ENCODE measurements at places on chromosomes 2 and 18.

- DNase-seq, result no peak
Observed at GRCh38 chr2:143850084-143850483, 669.8 kb downstream of the ZEB2 start.

- no peak for DNase-seq
Observed at GRCh38 chr2:31696068-31696467, 115.3 kb upstream of the SRD5A2 start.

DNA sequence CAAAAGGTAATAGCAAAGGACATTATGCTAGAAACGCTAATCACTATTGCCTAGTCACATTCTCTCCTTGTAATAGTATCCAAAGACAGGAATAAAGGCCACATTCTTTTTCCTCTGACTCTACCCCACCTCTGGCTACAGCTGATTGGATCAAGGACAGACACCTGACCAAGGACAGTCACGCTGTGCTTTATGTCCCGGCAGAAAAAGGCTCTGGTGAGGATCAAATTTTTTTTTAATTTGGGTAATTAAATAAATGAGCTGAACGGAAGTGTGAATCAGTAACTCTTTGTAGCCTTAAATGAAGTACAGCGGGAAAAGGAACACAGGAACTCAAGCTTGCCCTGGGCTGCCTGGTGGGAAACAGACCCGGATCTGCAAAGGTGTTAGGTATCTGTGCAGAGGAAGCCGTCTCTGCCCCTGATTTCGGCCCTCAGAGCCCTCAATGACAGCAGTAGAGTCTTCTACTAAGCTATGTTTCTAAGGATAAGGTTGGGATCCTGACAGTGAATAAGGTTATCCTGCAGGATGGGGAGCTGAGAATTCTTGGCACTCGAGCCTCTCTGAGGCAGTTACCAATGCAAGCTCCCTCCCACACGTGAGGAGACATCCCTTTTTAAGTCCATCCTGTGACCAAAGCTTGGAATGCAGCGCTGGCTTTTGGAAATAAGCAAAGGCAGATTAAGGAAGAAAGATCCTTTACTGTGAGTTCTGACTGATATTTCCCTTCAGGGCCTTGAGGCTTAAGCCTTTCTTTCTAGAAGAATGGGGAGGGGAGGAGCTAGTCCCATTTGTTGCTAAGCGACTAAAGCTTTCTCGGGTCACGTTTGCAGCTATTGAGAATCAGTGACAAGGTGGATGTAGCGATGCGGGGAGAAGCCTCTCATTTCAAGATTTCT is 37.8 kb upstream of the IKZF2 start:
- no peak for DNase-seq

- no peak for DNase-seq
Observed at GRCh38 chr2:213259266-213259665, 25.0 kb upstream of the SPAG16 start.

DNA sequence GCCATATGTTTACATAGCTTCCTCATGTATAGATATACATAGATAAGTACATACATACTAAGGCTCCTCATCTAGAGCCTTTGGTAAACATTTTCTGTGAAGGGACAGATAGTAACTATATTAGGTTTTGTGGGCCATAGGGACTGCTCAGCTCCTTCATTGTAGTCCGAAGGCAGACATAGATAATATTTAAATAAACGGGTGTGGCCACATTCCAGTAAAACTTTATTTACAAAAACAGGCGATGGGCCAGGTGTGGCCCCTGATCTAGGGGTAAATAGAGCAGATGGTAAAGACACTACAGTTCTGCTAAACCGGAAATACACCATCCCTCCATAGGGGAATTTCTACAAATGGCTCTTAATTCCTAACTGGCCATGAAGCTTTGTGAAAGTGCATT is 7.3 kb downstream of the COQ10B start:
- DNase-seq, result no peak

DNA sequence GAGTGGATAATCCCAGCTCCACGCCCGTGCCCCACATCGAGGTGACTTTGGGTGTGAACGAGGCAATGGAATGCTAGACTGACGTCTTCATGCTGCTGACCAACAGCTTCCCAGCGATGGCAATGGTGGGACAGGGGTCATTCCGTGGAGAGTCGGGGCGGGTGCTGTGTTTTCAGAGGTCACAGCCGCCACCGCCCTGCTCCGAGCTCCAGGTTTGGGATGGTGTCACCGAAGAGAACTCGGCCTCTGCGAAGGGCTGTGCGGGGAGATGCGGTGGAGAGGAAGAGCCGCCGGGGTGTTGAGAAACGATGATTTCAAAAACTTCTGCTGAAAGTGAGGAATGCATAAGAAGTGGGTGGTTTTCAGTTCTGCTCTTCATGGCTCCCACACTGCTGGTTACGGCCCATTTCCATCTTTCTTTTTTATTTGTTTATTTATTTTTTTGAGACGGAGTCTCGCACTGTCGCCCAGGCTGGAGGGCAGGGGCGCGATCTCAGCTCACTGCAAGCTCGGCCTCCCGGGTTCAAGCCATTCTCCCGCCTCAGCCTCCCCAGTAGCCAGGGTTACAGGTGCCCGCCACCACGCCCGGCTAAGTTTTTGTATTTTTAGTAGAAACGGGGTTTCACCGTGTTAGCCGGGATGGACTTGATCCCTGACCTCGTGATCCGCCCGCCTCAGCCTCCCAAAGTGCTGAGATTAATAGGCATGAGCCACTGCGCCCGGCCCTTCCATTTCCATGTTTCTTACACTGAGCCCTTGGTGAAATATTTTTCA is 142.6 kb downstream of the RTP5 start:
- no peak for DNase-seq

GRCh38 chr2:120374821-120375220 is 28.9 kb downstream of the INHBB start:
- DNase-seq, result no peak

- DNase-seq, result no peak
Observed at GRCh38 chr2:29334706-29335105, 219.5 kb downstream of the CLIP4 start.

GRCh38 chr2:9653485-9654271 is 22.9 kb upstream of the YWHAQ start:
- no peak for DNase-seq

GRCh38 chr2:118131771-118132170 is 43.5 kb downstream of the INSIG2 start:
- DNase-seq, result no peak

DNA sequence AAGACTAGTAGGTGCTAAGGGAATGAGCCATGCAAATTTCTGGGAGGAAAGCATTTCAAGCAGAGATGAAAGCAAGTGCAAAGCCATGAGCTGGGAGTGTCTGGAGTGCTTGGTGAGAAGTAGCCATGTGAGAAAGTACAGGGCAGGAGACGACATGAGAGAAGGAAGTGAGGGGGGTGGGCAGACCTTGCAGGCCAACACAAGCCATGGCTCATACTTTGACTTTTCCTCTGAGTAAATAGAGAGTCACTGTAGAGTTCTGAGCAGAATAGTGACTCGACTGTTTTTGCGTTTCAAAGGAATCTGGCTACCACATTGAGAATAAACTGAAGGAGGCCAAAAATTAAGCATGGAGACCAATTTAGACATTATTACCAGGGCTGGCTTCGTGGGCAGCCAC is 42.2 kb downstream of the SCN2A start:
- no peak for DNase-seq

GRCh38 chr2:226411727-226412360 is 387.8 kb downstream of the IRS1 start:
- no peak for DNase-seq

GRCh38 chr2:167935803-167936110 is 311.6 kb downstream of the STK39 start:
- no peak for DNase-seq

DNA sequence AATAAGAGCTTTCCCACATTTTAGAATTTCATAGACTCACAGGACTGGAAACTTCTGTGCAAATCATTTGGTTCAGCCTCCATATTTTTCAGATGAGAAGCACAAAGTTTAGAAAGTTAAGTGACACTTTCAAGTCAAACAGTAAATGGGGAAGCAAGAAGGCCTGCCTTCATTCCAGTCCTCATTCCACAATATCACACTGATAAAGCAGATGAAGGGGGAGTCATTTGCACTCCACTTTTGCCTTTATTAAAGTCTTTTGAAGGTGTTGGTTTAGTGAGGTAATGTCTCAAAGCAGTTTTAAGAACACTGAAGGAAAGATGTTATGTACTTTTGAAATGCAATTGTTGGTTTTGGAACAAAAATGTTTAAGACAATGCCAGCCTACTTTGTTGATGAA is 32.7 kb upstream of the STAT4 start:
- no peak for DNase-seq

GRCh38 chr18:74874351-74874750 is 276.7 kb downstream of the ZNF407 start:
- DNase-seq, result no peak

- DNase-seq, result no peak
Observed at GRCh38 chr2:134712299-134712698, 6.5 kb downstream of the TMEM163 start.

- DNase-seq, result no peak
Observed at GRCh38 chr2:162220368-162220767, 22.9 kb downstream of the FAP start.

DNA sequence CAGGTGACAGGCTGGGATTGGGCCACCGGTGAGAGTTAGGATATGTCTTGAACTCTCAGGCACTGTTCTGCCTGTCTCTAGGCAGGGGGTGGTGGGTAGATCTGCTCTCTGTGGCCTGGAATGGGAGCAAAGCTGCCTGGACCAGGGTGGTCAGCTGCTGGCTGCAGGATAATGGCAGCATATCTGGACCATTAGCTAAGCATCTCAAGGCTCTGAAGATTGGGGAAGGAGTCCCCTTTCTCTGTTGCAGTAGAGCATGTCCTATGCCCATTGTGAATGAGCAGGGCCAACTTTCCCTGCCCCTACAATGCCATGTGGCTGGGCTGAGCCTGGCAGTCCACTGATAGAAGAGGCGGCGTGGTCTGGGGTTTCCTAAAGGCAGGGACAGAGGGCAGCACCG is 34.6 kb downstream of the LOXHD1 start:
- no peak for DNase-seq

GRCh38 chr2:164150604-164151003 is 414.8 kb upstream of the FIGN start:
- no peak for DNase-seq

GRCh38 chr18:8081872-8082553 is 514.9 kb downstream of the PTPRM start:
- DNase-seq, result no peak

GRCh38 chr2:144498277-144498676 is 21.6 kb downstream of the ZEB2 start:
- DNase-seq, result no peak

- DNase-seq, result no peak
Observed at GRCh38 chr2:32058130-32058529, 5.2 kb upstream of the SPAST start.

DNA sequence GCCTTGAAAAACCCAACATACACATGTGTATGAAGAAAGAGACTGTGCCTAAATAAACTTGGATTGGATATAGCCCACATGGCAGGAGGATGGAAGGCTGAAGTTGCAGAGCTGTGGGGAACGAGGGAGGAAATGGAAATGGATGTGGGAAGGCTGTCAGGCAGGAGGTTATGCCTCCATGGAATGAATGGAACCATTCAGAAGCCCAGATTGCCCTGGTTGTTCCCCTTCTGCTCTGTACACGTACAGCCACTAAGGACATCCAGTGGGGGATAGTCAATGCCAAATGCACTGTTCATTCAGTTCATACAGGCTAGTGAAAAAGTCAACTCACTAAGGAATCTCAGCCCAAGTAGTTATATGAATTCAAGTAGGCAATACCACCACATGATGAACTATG is 463.7 kb downstream of the TNS1 start:
- DNase-seq, result no peak

- DNase-seq, result no peak
Observed at GRCh38 chr2:150644298-150645067, 157.0 kb upstream of the RND3 start.

DNA sequence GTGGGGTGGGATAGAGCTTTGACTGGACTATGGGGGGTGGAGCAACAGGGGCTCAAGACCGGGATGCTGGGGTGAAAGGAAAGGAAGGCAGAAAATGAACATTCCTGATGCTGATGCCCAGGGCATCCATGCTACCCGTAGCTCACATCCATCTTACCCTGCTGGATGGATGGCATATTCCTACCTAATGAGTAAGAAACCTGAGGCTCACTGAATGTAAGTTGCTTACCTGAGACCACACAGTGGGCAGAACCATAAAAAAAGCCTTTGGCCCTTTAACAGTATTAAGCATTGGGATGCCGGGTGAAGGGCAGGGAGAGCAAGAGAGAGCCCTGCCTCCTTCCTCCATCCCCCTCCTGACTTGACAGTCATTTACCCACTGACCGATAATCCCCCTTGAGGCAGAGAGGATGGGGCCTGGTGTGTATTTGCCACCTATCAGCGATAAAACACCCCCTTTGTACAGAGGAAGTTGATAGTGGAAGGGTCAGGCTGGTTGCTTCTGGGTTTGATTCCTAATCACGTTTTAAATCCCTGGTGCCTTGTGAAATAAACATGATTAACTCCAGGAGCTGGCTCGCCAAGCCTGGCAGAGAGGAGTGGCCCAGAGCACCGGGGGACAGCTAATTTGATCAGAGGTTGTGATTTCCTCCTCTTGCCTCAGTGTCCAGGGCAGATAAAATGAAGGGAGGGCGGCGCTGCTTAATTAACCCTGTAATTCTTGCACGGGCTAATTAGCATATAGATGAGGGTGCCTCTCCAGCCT is 105.9 kb upstream of the HS6ST1 start:
- no peak for DNase-seq

DNA sequence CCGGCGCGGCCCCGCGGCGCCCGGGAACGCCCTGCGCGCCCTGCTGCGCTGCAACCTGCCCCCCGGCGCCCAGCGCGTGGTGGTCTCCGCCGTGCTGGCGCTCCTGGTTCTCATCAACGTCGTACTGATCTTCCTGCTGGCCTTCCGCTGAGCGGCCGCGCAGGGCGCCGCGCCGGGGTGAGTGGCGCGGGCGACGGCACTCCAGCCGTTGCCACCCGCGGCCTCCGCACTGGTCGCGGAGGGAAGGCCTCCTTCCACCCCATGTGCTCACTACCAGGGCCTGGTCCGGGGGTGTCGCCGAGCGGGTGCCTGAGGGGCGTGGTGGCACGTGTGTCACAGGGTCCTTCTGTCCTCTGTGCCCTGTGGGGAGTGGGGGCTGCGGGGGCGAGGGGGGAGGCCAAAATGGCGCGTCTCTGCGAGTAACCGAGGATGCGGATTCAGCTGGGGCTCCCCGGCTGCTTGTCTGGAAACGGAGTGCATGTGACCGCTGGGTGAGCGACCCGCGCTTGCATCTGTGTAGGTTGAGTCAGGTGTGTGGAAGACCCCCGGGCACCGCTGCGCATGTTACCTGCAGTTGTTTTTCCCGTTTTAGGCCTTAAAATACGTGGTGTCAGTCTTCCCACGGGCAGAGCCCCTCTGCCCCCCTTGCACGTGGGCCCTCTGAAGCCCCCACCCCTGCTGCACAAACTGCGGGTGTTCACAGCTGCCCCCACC is 58.0 kb downstream of the FAM168B start:
- DNase-seq, result no peak
